ENCODE measurements at places on chromosomes 16 and 17.
A peak's percentile ranks its signal among the peaks of the same experiment; 100 is the strongest.

DNA sequence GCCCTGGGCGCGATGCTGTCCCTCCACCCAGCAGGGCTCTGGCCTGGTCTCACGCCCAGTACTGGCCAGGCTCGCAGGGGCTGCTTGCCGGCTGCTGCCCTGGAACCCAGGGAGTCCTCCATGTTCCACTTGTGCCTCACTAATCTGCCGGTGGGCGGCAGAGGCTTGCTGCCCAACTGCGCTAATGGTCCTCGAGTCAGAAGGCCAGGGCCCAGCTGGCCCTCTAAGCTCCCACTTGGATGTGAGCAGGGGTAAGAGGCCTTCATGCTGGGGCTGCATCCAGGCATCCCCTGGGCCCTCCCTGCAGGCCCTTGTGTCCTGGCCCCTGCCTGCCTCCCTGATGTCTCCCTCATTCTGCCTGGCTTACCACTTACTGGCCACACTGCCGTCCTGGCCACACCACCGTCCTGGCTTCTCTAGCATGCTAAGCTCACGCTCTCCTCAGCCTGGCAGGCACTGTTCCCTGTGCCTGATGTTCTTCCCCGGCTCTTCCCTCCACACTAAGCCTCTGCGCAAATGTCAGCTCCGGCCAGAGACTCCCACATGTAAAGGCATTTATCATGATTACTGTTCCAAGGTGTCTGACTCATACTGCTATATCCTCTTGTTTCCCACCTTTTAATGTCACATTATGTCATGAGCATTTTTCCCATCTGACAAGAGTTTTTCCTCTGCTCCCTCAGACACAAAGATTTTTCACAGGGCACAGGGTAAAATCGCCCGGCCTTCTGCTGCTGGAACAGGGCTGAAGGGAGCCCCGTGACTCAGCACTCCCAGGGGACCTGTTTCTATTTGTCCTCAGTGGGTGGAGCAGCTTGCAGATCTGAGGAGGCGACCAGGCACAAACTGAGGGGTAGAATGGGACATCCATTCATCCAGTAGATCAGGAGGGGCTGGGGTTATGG lies 15.9 kb downstream of the B9D1 start:
- DNase-seq = no peak

GRCh38 chr17:3911271-3912053 lies 4.8 kb downstream of the P2RX1 start:
- peak; percentile 34 for DNase-seq

- DNase-seq = no peak
Measured at GRCh38 chr16:49468611-49469310, 95.2 kb downstream of the C16orf78 start.

GRCh38 chr16:14510939-14511799 lies 118.9 kb downstream of the PARN start:
- DNase-seq = no peak

DNA sequence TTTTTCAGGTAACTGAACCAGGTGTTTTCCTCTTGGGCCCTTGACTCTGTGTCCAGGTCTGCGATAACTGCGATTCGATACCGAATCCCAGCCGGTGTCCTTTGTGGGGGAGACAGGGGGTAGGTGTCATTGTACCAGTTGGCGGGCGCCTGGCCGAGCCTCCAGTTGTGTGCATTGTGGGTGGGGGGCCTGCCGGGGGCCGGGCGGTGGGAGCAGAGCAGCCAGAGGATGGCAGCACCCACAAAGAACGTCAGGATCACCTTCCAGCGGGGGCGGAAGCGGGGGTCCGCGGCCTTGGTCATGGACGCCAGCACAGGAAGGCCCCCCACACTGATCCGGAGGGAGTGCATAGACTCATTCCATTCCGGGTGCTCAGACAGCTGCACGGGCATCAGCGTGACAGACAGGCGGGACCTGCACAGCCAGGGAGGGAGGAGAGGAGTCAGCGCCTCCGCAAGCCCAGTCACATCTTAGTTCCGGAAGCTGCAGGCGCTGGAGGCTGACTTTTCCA lies 12.3 kb downstream of the CANT1 start:
- no peak for DNase-seq

DNA sequence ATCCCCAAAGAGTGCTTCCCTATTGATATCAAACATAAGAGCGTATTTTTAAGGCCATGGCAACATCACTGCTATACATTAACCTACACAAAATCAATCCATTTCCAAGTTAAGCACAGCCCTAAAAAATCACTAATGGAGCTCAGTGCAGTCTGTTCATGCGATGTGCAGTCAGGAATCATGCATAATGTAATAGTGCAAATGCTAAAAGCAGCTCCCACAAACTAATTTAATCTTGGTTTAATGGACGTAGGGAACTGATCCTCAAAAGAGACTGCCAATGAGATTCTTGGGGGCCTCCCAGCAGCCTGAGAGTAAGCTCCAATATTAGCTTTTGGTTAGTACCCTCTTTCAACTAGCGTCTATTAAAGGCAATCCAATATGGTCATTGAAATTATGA lies 245.9 kb downstream of the TOX3 start:
- DNase-seq = no peak

DNA sequence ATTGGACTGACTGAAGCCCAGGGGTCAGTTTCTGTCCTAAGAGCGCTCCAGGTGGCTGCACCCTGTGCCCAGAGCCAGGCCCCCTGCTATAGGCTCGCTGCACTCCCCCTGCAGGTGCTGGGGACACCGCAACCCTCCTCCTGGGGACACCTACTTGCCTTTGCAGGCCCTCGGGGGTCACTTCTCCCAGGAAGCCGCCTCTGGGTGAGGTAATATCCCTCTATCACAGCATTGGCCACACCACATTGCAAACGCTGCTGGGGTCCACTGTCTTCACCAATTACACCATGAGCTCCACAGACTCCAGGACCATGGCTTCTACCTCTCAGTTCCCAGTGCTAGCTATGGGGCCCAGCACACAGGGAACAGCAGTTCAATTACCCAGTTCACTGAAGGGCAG lies 14.9 kb downstream of the USP36 start:
- no peak for DNase-seq

DNA sequence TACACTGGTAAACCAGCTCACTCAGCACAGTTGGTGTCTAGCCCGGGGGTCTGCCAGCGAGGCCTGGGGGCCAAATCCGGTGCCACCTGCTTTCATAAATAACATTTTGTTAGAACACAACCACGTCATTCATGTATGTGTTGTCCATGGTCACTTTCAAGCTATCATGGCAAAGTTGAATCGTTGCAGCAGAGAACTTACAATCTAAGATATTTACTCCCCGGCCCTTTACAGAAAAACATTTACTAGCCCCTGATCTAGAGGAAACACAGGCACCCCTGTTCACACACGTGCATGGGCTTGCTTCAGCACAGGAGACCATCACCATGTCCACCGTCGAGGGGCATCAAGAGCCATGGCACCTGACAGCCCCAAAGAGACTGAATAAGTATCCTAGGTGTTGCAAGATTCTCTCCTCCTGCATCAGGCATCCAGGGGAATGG lies 111.4 kb upstream of the DNAH9 start:
- DNase-seq = no peak

Data from stimulated activated CD8-positive, alpha-beta memory T cell treated with anti-CD3 and anti-CD28 coated beads, Interleukin-15, amount 100 ng/mL, for 4 hours (primary cell).